ENCODE measurements at places on chromosomes 16 and 17.

DNA sequence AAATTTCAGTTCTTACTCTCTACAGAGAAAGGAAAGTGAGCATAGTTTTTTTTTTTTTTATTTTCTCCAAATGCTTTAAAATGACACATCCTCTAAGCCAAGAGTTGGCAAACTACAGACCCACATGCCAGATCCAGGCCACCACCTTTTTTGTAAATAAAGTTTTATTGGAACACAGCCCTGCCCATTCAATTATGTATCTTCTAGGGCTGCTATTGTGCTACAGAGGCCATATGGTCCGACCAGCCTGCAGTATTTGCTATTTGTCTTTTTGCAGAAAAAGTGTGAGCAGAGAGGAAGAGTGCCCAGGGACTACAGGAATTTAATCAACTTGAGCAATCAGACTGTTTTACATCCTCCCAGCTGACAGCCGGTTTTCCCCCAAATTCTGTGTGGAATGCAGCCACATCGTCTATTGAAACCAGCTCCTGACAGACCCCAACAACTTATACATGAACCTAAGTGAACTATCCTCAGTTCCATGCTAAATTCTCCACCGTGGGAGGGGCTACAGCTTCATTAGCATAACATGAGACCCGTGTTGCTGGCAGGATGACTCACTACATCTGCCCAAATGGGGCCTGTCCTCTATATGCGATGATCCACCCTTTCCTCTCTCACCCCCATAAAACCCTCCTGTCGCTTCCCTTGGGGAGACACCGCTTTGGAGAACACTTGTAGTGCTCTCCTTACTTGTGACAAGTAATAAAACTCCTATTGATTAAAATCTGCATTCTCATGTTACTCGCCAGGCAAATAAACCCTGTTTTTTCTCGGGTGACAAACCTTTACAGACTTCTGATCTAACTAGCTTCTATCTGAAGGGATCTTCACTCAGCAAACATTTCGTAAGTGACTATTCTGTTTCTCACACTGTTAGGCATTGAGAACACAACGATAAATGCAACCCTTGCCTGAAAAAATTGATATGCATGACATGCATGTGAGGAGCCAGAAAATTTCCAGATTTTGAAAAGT, 149.4 kb upstream of the HS3ST3A1 start:
- no peak for DNase-seq

DNA sequence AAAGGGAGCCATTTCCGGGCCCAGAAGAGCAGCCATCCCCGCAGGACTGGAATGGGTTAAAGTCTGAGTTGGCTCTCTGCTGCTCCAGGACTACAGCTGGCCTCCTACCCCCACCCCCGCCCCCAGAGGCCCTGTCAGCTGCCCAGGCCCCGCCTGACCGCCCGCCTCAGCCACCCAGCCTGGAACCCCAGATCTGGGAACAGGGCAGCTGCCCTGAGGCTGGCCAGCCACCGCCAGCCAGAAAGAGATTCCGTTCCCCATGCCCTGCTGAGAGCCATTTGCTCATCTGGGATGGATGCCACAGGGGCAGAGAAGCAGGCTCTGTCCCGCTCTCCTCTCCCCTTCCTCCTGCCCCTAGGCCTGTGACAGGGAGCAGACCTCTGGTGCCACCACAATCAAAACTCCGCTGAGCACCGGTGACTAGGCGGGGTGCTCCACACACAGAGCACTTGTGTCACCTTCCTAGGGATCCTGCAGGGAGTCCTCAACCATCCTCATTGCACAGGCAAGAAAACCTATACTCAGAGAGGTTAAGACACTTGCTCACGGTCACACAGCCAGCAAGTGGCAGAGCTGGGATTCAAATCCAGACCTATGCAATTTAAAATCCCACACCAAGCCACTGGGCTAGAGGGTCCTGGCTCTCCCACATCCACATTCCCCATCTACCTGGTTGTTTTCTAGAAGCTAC, 44.1 kb downstream of the ZNF423 start:
- DNase-seq: no peak

DNA sequence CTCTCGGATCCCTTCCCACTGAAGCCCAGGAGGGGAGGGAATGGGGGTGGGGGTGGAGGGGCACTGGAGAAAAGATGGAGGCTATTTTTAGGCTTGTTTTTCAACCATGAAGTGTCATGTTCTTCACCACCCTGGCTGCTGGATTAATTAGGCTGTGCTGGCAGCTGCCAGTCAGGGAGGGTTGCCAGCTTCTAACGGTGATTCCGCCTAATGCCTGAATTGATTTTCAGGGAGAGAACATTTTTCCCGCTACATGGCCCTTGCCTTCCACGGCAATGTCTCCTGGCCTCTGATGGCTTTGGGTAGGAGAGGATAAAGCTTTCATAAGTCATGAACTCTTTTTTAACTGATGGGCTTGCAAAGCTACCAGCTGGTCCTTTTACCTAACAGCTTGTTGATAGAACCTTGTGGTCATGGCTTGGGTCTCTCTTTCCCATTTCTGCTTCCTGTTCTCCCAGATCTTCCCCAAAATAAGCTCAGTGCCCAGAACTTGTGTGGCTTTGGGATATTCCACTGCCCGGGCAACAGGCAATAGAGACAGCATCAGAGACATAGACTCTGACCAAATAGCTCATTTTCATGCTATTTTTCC, 167.4 kb downstream of the PITPNC1 start:
- DNase-seq: no peak

DNA sequence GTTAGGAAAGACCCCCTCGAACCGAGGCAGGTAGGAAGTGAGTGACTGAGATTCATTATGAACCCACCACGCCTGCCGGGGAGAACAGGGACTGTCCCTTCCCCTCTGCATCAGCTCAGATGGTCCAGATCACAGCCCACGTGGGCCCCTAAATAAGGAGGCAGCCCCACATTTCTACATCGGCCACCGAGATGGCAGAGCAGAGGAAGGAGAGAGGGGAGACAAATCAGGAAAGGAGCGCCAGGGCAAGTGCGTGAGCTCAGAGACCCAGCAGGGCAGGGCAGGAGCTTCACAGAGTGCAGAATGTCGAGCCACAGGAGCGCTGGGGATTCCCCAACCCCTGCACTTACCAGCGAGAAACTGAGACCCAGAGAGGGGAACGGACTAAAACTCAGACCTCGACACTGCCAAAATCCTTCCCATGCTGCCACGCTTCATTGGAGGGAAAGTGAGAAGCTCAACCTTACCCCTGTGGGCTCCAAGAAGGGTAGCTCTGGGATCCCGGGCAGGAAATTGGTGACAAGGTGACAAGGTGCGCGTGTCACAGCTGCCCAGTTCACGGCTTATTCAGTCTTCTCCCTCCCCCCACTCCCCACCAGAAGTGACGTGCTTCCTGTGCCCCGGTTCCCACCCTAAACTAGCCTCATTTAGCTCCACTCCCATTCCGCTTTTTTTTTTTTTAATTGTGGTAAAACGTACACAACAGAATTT, at the start of gene ICAM2:
ICAM2 (minus strand) TSS at position 578 of the 711 bp plus-strand sequence. CDS start 13,942 bp downstream, outside the sequence.
- peak; percentile 61 for DNase-seq

DNA sequence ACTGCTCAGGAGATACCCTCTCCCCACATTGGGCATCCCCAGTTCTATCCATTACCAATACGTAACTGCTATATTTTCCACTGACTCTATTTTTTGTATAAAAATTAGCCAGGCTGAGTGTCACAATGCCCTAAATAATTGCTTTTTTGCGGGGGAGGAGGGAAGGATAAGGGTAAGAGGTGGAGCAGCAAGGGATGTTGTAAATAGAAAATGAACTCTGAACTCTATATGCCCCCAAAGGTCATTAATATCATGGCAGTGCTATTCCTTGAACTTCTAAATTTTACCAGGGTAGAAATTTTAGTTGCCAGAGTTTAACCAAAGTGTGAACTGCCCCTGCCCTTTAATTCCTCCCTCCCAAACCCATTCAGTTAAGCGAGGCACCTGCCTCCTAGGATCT, 118.7 kb downstream of the SKAP1 start:
- no peak for DNase-seq

DNA sequence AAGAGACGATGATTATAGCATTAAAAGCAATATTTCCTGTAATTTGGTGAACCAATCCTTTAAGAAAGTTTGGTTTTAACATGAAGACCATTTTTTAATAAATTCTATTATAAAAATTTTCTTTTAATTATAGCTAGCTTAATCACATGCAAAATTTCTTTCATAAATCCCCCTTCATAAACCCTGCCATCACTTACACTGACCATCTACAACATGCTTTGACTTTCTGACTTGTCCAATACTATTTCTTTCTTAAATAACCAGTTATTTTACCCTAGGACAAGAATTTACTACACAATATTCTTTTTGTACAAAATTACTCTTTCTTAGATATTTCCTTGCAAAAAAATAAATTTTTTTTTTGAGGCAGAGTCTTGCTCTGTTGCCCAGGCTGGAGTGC, 1334.8 kb downstream of the CDH11 start:
- DNase-seq: no peak

DNA sequence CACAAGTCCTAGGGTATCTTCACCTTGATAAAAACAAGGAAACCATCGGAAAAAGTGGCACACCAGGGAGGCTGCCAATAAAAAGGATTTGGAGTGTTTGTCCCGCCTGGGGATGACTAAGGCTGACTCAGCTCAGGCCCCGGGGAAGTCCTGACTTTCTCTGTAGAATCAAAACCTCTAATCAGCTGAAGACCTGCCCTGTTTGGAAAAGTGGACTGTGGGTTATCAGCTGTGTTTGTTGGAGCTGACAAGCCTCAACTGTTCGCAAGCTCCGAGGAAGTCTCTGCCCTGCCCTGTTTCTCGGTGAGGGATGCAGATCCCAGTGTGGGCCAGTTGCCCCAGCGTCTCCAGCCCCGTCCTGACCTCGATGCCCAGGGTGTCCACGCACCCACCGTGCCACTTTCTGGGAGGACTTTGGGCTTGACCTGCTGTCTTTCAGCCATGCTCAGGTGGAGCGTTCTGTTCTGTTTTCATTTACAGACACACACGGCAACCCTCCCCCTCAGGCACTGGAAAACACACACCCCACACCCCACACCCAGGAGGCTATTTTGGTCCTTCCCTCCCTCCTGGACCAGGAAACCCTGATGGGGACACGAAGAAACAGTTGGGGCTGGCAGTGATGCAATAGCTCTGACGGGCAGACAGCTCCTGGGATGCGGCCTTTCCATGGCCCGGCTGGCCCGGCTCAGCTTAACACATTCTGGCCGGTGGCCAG, 27.6 kb upstream of the PITPNA start:
- peak; percentile 74 for DNase-seq

GRCh38 chr17:74125156-74125555, 78.3 kb upstream of the RPL38 start:
- no peak for DNase-seq

GRCh38 chr17:49397586-49397985, 17.1 kb downstream of the PHB1 start:
- DNase-seq: no peak

DNA sequence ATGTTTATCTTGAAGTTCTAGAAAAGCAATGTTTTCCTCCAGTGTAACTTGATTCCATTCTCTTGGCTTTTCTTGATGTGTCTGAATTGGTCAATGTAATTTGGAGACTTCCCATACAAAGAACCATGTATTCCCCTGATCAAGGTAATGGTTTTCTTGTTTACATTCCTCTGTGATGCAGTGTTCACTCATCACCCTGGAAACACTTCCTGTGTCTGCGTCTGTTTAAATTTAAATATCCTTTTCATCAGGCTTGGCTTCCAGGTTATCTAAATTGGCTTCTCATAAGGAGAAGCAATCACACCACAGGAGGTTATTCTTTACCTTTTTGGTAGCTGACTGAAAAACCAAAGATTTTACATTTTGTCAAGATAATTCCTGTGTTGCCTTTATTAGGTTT, 237.3 kb upstream of the WSCD1 start:
- no peak for DNase-seq

- no peak for DNase-seq
Measured at GRCh38 chr17:62587554-62587953, 39.9 kb upstream of the MRC2 start.

GRCh38 chr17:2081564-2081963, 26.7 kb downstream of the HIC1 start:
- no peak for DNase-seq

DNA sequence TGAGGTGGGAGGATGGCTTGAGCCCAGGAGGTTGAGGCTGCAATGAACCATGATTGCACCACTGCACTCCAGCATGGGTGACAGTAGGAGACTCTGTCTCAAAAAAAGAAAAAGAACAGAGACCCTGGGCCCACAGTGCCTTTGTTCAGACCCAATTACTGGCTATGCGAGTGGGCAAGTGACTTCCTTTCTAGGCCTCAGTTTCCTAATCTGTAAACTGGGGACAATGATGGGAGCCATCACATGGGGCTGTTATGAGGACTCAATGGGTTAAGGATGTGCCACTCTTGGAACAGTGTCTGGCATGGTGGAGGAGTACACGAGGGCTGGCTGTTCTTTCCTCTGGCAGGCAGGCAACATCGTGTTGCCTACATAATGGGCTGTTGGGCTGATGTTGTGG, 47.3 kb upstream of the NDRG4 start:
- no peak for DNase-seq

- no peak for DNase-seq
Measured at GRCh38 chr16:72409423-72409822, 237.5 kb upstream of the PMFBP1 start.

DNA sequence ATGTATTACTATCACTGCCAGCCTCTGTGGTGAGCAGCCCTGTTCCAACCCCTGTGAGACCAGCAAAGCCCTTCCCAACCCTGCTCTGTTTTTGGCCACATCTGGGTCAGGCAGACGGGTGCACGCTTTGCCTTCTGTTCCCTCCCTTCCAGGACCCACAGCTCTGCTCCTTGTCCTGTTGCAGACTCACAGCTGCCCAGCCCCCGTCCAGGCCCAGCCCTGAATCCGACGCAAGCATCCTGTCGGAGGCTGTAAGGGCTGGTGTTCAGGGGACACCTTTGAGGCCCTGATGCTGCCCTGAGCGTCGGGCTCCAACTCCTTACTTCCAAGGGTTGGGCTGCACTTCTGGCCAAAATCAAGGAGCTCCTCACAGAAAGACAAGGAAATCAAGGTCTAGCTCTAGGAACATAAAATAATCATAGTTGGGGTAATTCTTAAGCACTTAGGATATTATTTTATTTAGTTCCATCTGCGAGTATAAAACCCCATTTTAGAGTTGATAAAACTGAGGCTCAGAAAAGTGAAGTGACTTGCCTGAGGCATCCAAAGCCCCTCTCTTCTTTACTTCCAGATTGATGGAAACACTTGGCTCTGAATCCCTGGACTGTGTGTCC, 14.3 kb upstream of the SRCIN1 start:
- no peak for DNase-seq

All from left ventricle myocardium inferior (tissue), 1 donor.